A549 treated with CpdA at 1 μM for 4 hours (cell line): ENCODE measurements at places on chromosomes 6 and 20. TPM values are rescaled to one million over a fixed set of nuclear protein-coding genes. Genes with fewer than 3 reads are reported as not detected.

GMNN gene
- 53.2 to 62.5 TPM (median 54.6 TPM) in 5 replicates for total RNA-seq

CAGE1 gene
- 0.17 TPM in 1 of 5 replicates, not detected in the others for total RNA-seq

SNAP25 gene
- total RNA-seq = 16.3 to 20.3 TPM (median 18.9 TPM) in 5 replicates

CCDC170 gene
- total RNA-seq = 0.10 to 0.20 TPM (median 0.17 TPM) in 3 of 5 replicates, not detected in the others

CNBD2 gene
- total RNA-seq = 4.3 to 6.4 TPM (median 5.5 TPM) in 5 replicates

TMEM74B gene
- 2.6 to 4.4 TPM (median 4.1 TPM) in 5 replicates for total RNA-seq

RHAG gene
- 0.03 to 0.07 TPM in 2 of 5 replicates, not detected in the others for total RNA-seq

UBD gene
- total RNA-seq = 0.51 to 1.2 TPM (median 0.61 TPM) in 5 replicates

BPIFA2 gene
- total RNA-seq = 0.05 TPM in 1 of 5 replicates, not detected in the others

CST7 gene
- not detected in 5 replicates for total RNA-seq

EPPIN gene
- not detected in 5 replicates for total RNA-seq

ABHD12 gene
- total RNA-seq = 69.0 to 101 TPM (median 95.7 TPM) in 5 replicates

SAMD3 gene
- total RNA-seq = not detected in 5 replicates
